ENCODE measurements at places on chromosomes 4 and X.

GRCh38 chr4:18294021-18294420, 272.5 kb upstream of the LCORL start:
- DNase-seq = no peak

- no peak for DNase-seq
Measured at GRCh38 chrX:48600226-48600625, 2.9 kb downstream of the WDR13 start.

DNA sequence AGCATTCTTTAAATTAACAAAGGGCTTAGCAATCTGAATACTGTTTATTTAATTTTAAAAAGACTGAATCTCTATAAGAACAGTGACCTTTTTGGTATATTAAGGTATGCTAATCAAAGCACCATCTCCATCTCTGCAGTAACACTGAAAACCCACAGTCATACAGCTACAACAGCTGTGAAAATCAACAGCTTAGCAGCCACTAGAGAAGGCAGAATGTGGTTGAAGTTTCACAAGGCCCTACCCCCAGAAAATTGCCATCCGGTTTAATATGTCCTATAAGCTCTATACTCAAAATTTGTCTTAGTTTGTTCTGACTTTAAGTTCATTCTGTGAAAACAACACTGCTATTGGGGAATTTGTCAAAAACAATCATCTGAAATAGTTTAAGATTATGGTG, 128.7 kb downstream of the OPHN1 start:
- DNase-seq = no peak

GRCh38 chr4:94507708-94508107, 56.0 kb downstream of the PDLIM5 start:
- DNase-seq = no peak

DNA sequence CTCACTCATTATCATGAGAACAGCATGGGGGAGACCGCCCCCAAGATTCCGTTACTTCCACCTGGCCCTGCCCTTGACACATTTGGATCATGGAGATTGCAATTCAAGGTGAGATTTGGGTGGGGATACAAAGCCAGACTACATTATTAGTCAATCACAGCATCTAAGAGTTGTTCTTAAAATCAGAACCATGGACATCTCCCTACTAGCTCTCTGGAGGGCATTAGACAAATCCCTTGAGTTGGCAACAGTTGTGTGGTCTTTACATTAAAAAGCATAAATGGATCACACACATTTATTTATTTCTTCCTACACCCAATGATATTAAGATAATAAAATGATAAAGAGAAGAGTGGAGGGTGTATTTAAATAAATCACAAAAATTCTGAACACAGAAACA, 262.8 kb upstream of the VCX start:
- DNase-seq = no peak

DNA sequence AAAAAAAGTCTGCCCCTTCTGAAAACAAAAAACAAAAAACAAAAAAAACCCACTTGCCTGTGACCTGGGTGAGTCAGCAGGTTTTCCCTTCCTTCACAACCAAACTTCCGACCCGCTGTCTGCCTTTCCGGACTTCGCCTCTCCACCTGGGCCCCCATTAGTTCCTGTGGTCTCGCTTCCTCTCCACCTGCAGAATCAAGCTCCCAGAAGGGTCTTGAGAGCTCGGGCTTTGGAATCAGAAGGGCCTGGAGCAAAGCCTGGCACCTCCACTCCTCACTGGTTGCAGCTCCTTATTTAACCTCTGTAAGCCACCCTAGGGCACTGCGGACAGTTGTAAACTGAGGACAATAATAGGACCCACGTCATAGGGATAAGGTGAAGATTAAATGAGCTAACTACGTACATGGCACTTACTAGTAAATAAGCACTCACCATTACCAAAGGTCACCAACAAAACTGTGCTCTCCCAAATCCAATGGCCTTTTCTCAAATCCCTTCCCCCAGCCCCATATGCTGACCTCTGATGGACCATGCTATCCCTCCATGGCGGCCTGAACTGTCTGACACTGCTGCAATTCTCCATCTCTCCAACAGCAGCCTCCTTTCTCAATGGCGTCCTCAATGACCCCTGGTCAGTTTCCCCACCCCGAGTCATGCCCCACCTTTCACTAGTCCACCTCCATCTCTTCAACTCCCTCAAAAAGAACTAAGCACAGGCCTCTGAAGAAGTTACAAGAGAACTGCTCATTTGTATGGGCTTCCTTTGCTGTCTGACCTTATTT, 64.2 kb downstream of the IRF2 start:
- no peak for DNase-seq

DNA sequence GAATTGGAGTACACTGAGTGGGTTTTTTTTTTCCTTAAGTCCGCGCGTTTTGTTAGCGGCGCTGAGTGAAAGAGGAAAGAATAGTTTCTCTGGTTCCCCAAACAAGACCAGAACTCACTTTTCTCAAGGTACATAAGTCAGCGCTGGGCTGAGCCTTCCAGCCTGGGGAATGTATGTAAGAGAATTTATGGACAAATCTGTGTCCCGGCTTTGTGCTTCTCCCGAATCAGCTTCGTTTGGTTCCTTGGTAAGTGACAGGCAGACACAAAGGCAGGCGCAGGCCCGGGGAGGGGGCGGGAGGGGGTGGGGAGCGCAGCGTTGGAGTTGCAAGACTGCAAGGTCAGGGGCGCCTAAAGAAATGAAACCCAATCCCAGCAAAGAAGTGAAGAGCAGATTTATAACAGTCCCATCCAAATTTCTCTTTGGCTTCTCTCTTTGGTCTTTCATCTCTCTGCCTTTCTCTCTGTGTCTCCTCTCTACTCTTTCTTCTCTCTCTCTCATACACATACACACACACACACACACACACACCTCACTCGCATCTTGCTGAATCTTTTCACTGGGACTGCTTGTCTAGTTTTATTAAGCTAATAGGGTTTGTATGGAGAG, 981 bp downstream of the TET2 start:
- peak; percentile 45 for DNase-seq

GRCh38 chr4:25628451-25628850, 27.2 kb upstream of the SLC34A2 start:
- DNase-seq = no peak

- no peak for DNase-seq
Measured at GRCh38 chr4:67343199-67343598, 202.1 kb downstream of the CENPC start.

DNA sequence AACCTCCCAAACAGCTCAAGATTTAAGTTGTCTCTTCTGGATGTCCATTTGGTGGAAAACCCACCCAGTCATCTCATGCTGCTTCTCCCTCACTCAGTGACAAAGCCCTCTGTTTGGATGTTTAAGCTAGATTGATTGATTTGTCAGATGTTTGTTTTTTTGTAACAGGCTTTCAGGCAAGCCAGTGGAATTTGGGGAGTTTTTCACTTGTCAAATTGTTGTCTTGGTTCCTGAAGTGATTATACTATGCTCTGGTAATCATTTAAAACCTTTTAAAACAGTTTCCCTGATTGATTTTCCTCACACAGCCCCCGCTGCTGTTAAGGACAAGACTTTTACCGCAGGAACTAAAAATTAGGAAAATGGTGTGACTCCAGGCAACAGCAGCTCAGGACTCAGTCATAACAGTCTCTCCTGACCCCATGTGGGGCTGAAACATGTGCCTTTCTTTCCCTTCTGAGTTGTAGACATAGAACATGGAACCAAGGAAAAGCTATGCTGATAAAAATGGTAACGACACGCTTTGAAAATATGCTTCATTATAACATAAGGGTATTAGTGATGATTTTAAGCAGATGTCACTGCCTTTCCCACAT, 40.8 kb upstream of the SETD7 start:
- no peak for DNase-seq

- DNase-seq = no peak
Measured at GRCh38 chr4:138592796-138593195, 350.6 kb upstream of the SLC7A11 start.

DNA sequence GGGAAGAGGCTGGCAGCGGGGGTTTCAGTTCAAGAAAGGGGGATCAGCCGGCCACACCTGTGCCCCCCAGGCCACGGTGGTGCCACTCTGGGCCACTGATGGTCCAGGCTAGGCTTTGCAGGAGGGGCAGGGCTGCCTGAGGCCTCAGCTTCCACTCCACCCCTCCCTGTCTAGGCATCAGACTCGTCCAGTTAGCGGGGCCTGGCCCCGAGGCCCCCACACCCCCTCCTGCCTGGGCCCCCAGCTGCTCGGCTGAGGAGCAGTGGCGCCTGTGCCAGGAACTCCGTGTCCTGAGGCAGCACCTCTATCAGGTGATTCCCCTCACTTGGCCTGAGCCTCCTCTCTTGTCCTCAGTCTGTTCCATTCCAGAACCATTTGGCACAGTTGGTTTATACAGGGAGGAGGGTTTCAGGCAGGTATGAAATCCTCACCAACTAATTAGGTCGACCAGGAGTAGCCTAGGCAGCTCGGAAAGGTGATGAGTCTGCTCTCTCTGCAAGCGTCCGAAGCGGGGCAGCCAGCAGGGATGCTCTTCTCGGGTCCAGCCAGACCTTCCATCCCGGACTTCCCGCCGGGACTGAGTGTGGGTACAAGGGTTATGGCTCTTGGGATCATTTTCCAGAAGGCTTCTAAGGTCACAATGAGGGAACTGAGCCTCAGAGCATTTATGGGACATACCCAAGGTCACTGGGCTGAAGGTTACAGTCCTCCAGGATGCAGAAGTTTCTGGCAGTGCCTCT, 2.1 kb downstream of the NSG1 start:
- no peak for DNase-seq

DNA sequence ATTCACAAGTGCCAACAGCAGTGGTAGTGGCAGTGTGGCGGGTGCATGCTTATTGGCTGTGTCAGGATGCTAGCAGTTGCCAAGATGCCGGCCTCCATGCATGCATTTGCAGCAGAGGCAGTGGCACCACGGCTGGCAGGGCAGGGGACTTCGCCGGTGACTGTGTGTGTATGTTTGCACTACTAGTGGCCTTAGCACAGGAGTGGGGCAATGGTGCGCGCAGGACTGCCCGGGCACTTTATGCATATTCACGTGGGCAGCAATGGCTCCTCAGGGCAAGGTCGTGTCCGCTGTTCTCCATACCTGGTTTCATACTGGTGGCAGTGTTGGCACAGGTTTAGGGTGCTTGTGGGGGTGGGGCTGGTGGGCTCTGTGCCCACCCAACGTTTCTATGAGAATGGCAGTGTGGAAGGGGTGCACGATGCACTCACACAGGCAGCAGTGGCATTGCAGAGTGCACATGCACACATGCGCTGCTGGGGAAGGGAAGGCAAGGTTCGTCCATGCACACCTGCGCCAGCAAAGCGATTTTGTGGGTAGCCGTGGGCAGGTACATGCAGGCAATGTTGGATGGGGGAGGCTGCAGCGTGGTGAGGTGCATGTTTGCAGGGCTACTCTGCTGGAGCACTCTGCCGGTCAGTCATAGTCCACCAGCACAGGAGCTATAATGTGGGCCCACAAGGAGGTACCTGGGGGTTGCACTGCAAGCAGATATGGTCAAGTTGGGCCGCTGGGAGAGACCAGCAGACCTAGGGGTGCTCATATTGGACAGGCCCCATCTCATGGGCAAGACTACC, 338.9 kb upstream of the TECRL start:
- DNase-seq = no peak

GRCh38 chr4:184383497-184384055, 90.8 kb downstream of the IRF2 start:
- no peak for DNase-seq

DNA sequence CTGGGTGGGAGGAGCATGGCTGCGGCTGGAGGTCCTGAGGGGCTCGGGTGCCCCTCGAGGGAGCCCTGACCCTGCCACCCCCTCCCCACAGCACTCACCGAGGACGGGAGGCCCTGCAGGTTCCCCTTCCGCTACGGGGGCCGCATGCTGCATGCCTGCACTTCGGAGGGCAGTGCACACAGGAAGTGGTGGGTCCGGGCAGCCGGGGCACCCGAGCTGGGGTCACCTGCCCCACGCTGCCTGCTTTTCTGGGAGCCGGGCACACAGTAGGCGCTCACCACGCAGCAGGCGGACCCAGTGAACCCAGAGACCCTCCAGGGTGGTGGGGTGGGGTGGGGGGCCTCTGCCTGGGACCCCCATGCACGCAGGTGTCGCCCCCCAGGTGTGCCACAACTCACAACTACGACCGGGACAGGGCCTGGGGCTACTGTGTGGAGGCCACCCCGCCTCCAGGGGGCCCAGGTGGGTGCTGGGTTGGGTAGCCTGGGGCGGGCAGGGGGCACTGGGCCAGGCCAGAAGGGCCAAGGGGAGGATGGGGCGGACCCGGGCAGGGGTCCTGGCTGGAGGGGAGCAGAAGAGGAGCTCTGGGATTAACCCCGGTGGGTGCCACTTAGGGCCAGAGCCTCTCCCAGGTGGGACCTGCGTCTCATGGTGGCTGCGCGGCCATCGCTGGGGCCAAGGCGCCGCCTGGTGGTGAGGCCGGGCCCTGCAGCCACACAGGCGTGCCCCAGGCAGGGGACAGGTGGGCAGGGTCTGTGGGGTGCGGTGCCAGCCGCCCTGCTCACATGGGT, 1.4 kb downstream of the HGFAC start:
- DNase-seq = peak; percentile 74

DNA sequence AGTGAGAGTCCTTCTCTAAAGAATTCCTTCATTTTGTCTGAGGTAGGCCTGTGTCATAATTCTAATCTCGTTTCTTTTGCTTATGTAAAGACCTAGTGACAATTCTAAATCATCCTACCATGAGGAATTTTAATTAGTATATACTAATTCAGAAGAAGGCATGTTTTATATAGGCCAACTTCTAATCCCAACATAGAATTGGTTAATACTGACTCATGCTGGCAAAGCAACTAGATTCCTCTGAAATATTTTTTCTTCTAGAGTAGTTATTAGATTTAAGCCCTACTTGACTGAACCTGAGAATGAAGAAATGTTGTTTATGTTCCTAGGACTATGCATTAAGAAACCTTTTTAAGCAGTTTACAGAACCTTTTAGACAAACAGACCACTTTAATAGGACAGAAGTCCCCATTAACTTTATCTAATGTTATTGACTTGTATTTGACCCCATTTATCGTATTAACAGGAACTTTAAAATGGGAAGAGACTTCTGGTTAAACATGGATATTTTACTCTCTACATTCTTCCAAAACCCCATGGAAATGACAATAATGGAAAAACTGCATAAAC, 56.1 kb upstream of the EIF1AX start:
- DNase-seq = no peak

DNA sequence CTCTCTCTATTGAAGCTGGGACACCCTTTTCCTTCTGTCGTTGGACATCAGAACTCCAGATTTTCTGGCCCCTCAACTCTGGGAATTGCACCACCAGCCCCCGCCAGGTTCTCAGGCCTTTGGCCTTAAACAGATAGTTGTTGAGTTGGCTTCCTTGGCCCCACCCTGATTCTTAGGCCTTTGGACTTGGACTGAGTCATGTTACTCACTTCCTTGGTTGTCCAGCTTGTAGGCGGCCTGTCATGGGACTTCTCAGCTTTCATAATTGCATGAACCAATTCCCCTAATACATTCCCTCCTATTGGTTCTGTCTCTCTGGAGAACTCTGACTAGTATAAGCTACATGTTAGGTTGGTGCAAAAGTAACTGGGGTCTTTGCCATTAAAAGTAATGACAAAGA, 195.7 kb downstream of the GPAT3 start:
- no peak for DNase-seq
